ENCODE measurements at places on chromosomes 6 and 20.
A peak's percentile ranks its signal among the peaks of the same experiment; 100 is the strongest.

DNA sequence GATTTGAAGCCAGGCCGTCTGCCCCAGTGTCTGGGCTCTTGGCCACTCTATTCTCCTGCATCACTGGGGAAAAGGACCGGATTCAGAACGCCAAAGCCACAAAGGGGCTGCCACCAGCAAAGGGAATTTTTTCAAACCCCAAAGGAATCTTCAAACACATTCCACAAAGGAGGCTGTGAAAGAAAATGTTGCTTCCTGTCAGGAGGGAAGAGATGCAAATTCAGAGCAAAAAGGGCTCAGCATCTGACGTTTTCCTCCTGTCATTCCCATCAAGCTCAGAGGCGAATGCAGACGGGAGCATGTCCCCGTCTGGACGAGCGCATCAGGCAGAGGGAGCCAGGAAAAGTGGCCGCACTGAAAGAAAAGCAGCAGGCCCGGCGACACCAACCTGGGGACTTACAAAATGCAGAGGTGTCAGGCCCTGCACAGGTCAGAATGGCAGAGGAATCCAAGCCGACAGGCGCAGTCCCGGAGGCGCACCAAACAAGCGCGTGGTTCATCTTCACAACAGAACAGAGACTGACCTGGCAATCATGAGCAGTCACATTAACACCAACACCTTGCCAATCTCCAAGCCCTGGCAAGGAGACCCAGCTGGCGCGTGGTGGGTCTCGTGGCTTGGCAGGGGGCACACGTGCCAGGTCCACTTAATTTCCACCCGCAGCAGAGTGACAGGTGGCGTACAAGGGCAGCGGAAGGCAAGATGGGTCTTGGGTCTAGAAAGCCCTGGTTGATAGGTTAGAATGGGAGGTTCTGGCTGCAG is 62.8 kb downstream of the GRM4 start:
- DNase-seq, result no peak

GRCh38 chr6:170025935-170026750 is 264.7 kb downstream of the DLL1 start:
- peak; percentile 66 for DNase-seq

DNA sequence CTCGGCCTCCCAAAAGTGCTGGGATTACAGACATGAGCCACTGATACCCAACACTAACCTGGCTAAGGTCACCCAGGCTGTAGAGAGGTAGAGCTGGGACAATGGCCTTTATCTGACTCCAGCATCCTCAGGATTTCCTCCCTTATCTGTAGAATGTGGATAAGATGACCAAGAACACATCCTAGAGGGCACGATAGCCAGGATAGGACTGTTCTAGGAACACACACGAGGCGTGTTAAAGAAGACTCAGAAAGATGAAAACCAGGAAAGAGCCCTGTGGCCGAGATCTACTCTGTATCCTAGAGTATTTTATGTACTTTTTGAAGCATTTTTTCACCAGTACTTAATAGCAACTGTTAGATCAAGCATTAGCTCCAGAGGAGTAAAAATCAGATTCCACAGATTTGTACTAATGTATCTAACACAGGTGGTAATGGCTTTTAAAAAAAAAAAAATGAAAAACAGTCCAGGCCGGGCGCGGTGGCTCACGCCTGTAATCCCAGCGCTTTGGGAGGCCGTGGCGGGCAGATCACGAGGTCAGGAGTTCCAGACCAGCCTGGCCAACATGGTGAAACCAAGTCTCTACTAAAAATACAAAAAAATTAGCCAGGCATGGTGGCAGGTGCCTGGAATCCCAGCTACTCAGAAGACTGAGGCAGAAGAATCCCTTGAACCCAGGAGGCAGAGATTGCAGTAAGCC is 17.3 kb downstream of the PPP1R10 start:
- peak; percentile 57 for DNase-seq

- DNase-seq, result peak; percentile 79
Measured at GRCh38 chr6:7532232-7532631, 9.2 kb upstream of the DSP start.

DNA sequence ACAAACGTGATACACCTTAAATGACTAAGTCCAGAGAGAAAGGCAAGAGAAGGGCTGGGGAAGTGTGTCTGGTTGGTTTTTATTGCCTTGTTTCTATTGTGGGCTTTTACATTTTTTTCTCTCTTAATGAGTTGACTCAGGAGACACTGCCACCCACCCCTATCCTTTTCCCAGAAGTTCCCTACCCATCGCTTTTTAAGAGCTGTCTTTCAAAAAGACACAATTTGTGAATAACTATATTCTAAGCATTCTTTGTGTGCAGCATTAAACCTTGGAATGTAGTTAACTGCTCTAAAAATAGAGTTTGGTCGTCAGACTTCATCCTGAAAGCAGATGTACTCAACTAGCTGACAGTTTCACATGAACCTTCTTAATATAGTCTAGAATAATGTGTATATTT is 174.9 kb downstream of the ISM1 start:
- DNase-seq, result no peak

GRCh38 chr20:58710481-58711265 is 18.1 kb downstream of the NPEPL1 start:
- DNase-seq, result peak; percentile 18

Measured in upper lobe of left lung (tissue), 6 donors.